ENCODE measurements at places on chromosomes 12 and 14. TPM values are rescaled to one million over a fixed set of nuclear protein-coding genes. Genes with fewer than 3 reads are reported as not detected.

CLEC1A gene
- not detected for total RNA-seq

EIF2S3B gene
- total RNA-seq = 0.95 TPM

LRCOL1 gene
- total RNA-seq = not detected

ERP27 gene
- 3.3 TPM for total RNA-seq

GDF11 gene
- total RNA-seq = 19.9 TPM

PEX5 gene
- 99.9 TPM for total RNA-seq

INHBC gene
- total RNA-seq = 0.36 TPM

MAP3K9 gene
- total RNA-seq = 6.4 TPM

LRP1-AS gene
- not detected for total RNA-seq

RPL10L gene
- not detected for total RNA-seq

RFLNA gene
- total RNA-seq = not detected

DNAI7 gene
- total RNA-seq = not detected

- no peak for DNase-seq
Observed at GRCh38 chr12:130086248-130086647, 76.0 kb upstream of the FZD10 start.

GRCh38 chr14:23639891-23640523, 3.8 kb downstream of the DHRS2 start:
- DNase-seq = no peak

DNA sequence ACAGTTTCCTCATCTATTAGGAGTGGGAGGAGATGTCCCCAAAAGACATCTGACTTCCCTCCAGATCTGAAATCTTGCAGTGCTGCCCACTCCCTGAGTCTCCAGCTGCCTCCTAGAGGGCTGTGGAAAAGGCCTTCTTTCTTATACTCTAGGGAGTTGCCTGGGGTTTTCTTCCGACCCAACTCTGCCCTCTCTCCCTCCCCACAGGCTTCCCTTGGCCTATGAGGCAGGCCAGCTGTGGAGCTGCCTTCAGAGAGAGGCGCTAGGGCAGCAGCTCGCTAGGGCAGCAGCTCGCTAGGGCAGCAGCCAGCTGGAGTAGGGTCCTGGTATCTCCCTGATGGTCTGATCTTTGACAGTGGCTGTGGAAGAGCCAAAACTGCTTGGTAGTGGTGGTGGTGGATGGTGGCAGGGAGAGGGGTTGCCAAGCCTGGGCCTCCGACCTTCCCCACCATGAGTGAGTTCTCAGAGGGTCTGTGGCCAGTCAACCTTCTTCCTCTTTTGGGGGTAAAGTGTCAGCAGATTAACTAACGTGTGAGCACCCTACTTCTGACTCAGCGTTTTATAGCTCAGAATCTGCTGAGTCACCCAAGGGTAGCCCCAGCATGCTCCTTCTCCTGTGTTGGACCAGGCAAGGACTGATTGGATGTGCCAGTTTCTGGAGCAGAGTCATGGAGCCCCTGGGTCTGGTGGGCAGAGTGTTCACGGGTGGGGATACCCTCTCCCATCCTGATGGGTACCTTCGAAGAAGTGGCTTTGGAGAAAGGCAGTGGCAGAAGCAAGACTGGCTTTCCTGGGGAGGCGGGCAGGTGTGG, 2.3 kb downstream of the SLC48A1 start:
- DNase-seq = no peak

DNA sequence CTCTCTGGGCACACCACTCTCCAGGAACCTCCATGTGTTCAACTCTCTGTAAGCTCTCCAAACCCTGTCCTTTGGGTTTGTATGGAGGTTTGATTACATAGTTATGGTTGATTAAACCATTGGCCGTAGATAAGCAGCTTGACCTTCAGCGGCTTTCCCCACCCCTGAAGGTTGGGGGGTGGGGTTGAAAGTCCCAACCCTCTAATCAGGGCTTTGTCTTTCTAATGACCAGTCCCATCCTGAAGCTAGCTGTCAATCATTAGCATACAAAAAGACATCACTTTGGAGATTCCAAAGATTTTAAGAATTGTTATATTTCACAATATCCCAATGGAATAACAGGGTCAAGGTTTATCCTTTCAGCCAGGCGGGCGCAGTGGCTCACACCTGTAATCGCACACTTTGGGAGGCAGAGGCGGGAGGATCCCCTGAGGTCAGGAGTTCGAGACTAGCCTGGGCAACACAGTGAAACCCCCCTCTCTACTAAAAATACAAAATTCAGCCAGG, 8.4 kb downstream of the FAM186A start:
- DNase-seq = no peak

- DNase-seq = no peak
Observed at GRCh38 chr14:26137161-26137560, 460.7 kb downstream of the NOVA1 start.

DNA sequence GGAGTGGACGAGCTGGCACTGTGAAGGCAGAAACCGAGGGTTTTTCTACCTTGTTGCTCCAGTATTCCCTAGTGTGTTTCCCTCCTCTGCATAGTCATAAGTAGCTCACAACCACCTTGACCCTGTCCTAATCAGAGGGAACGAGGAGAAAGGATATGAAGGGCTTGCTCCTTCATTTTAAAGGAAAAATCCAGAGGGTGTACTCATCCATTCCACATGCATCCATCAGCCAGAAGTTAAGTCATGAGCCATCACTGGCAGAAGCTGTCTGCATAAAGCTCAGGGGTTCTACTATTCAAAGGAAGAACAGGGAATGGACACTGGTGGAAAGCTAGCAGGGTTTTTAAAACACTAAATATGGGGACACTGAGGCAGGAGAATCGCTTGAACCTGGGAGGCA, 84.3 kb upstream of the FOXN3 start:
- no peak for DNase-seq

- DNase-seq = peak; percentile 23
Observed at GRCh38 chr14:58243790-58244555, 670 bp upstream of the PSMA3 start.

DNA sequence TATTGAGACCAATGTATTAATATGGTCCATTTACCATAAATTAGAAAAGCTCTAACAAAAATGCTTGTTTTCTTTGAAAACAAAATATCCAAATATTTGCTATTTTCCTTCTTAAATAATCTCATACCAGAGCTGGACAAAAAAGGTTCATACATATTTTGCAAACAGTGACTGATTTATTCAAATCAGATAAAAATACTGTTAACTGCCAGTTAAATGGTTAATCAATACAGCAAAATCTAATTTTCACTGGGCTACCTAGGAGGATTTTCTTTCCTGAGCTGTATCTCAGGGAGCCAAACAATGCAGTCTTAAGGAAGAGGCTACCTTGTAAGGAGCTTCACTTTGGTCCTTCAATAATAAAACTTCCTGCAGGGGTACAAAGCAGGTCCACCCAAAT, 2.0 kb downstream of the FERMT2 start:
- no peak for DNase-seq

DNA sequence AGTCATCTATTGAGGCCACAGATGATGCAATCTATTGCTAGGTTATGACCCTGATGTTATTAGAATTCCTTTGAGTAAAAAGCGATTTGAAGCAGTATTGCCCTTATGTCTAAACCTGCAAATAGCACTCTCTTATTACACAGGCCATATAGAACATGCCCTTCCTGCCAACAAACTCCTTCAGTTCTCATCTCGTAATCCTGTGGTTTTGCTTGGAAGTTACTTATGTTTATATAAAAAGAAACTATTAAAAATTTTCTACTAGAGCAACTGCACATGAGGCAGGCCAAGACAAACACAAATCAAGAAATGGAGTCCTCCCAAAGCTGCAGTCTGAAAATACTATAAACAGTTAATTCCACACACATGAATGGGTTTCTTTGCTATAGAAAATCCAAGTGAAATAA, 1200.2 kb downstream of the LRFN5 start:
- no peak for DNase-seq

- DNase-seq = no peak
Observed at GRCh38 chr12:3333583-3333982, 157.4 kb upstream of the PRMT8 start.

DNA sequence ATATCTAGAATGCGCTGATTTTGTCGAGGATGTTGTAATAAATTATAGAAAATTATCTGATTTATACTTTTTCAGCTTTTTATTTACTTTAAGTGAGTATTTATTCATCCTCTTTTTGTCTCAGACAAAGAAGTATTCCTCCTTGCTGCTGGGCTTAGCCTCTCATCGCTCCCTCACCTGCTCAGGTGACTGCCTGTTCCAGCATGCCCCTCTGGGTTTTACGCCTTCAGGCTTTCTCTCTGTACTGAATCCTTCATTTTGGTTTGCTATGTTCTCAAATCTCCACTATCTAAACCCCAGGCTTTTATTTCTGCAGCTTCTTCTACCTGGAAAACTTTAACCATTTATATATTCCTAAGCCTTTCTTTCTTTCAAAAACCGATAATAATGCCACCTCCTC, 1650.9 kb upstream of the SEL1L start:
- no peak for DNase-seq

DNA sequence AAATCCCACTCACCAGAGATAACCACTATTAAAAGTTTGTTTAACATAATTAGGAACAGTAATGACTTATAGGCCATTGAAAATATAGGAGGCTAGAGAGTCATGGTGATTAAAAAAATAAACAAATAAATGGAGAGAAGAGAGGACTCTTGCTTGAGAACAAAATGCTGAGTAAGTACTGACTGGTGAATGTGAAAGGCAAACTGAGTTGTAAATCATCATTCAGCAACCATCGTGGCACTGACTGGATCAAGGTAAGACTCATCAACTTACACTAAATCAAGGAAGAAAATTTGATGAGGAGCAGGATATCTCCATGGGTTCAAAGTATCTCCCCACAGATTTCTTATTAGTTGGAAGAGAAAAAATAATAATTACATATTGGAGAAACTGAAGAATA, 14.1 kb upstream of the YBX3 start:
- no peak for DNase-seq

GRCh38 chr12:53989227-53990113, 4.5 kb downstream of the HOXC10 start:
- peak; percentile 83 for DNase-seq

GRCh38 chr14:104374718-104375080, 204.9 kb upstream of the C14orf180 start:
- no peak for DNase-seq

DNA sequence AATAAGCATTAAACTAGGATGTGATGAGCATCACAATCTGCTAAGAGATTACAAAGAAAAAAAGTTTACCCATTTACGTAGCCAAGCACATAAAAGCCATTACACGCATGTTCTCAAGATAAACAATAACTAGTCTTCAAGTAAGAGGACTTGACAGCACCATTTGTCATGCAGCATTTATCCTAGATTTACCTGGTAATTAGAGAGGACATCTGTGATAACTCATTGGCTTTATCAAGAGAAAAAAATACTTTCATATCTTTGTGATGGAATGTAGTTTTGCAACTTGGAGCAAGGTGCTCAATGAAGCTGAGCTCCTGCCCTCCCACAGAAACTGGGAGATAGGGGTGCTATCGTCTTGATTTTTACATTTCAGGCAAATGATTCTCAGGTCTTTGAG, 1023.7 kb downstream of the FSCB start:
- DNase-seq = no peak

All from OCI-LY7 (cell line).